ENCODE measurements at places on chromosomes 7 and 10. TPM values are rescaled to one million over a fixed set of nuclear protein-coding genes. Genes with fewer than 3 reads are reported as not detected.

The TMEM236 gene
- 0.29 TPM for polyA plus RNA-seq

The RAMP3 gene
- 10.3 TPM for polyA plus RNA-seq

The MACROH2A2 gene
- polyA plus RNA-seq, result 78.4 TPM

The PRXL2A gene
- 126 TPM for polyA plus RNA-seq

The THNSL1 gene
- 18.5 TPM for polyA plus RNA-seq

The GRM3 gene
- 0.19 TPM for polyA plus RNA-seq
